ENCODE measurements at places on chromosomes 3 and 15.

DNA sequence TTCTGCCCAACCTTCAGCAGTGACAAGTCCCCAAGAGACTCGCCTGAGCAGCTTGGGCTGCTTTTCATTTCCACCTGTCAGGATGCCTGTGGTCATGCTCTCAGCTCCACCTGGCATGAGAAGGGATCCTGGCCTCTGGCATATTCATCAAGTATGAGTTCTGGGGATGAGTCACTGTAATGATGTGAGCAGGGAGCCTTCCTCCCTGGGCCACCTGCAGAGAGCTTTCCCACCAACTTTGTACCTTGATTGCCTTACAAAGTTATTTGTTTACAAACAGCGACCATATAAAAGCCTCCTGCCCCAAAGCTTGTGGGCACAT is 3.5 kb downstream of the MYD88 start:
- H3K27me3 ChIP-seq = no peaks in the 10 kb centered on the region
- H3K27ac ChIP-seq = no peak overlapping the region
- peak overlapping the region; percentile 76 for H3K4me3 ChIP-seq
- H3K36me3 ChIP-seq = peaks cover 5% of the 10 kb centered on the region

- H3K27ac ChIP-seq = no peak overlapping the region
- H3K4me1 ChIP-seq = no peaks in the 10 kb centered on the region
- H3K36me3 ChIP-seq = no peaks in the 10 kb centered on the region
Observed at GRCh38 chr3:129063841-129064482, 3.4 kb downstream of the GP9 start.

GRCh38 chr3:194421-194820 is 2.1 kb upstream of the CHL1 start:
- H3K27ac ChIP-seq = no peak overlapping the region
- no peak for DNase-seq
- H3K4me3 ChIP-seq = no peak overlapping the region
- no peaks in the 10 kb centered on the region for H3K36me3 ChIP-seq
- peaks cover 69% of the 10 kb centered on the region for H3K27me3 ChIP-seq

DNA sequence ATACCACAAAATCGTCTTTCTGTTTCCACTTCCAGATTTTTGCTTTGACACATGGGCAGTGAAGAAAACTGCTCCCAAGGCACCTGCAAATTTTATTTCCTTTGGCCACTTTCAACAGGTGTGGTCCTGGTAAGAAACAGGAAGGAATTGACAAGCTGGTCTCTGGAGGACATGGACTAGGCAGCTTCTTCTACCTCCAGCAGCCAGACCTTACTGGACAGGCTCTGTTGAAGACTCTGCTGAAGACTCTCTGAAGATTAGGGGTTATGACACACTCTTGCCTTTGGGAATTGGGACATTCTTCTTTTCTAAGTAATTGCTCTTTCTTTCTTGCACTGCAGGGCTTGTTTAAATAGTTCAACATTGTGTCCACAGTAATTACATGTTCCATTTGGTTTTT is 147.7 kb upstream of the DCBLD2 start:
- H3K4me1 ChIP-seq = no peaks in the 10 kb centered on the region
- no peak overlapping the region for H3K4me3 ChIP-seq
- H3K36me3 ChIP-seq = no peaks in the 10 kb centered on the region
- DNase-seq = no peak

GRCh38 chr3:154584041-154584440 is 154.1 kb upstream of the GPR149 start:
- no peak for DNase-seq
- no peaks in the 10 kb centered on the region for H3K4me1 ChIP-seq
- no peaks in the 10 kb centered on the region for H3K27me3 ChIP-seq
- no peak overlapping the region for H3K27ac ChIP-seq

DNA sequence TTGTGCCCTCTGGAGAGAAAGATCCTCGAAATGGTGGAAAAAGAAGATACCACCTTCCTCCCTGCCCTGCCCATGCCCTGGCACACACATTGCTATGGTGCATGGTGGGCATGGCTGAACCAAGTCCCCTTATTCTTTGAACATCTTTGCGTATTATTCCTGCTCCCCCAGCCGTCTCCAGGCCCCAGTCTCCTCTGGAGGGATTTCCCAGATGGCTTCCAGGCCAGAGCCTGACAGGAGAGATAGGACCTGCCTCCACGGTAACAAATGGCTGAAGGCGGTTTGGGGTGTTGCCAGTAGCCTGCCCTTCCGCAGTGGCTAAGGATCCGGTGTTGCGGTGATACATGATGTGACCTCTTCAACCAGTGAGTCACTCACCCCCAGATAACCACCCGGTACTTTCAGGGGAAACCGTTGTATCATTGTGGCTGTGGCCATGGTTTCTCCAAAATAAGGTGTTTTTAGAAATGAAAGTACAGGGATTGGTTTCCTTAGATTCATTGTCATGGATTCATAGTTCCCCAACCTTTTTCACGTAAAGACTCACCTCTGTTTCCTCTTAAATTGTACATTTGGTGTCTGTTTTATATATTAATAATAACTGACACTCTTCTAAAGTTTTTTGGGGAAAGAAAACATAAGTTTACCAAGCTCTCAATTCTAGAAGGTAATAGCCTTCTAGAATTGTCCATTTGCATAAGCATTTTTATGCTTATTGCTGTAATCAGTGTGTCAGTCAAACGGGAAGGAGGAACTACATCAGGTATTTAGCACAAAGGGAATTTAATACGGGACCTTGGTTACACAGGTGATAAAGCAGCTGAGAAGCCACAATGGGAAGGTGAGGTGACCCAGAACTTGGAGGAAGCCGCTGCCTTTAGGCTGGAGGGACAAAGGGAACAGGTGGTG is 25.9 kb downstream of the SMAD3 start:
- no peak for DNase-seq
- no peak overlapping the region for H3K27ac ChIP-seq
- H3K4me3 ChIP-seq = no peak overlapping the region
- H3K4me1 ChIP-seq = peaks cover 49% of the 10 kb centered on the region
- no peaks in the 10 kb centered on the region for H3K36me3 ChIP-seq
- no peaks in the 10 kb centered on the region for H3K27me3 ChIP-seq

- no peak overlapping the region for H3K4me3 ChIP-seq
- peaks cover 17% of the 10 kb centered on the region for H3K4me1 ChIP-seq
- H3K36me3 ChIP-seq = no peaks in the 10 kb centered on the region
- no peaks in the 10 kb centered on the region for H3K27me3 ChIP-seq
- no peak for DNase-seq
Observed at GRCh38 chr15:46856839-46857502, 860.3 kb upstream of the SEMA6D start.

- no peak overlapping the region for H3K4me3 ChIP-seq
- DNase-seq = no peak
- H3K4me1 ChIP-seq = peaks cover 4% of the 10 kb centered on the region
- H3K36me3 ChIP-seq = no peaks in the 10 kb centered on the region
- H3K27me3 ChIP-seq = no peaks in the 10 kb centered on the region
- H3K27ac ChIP-seq = no peak overlapping the region
Observed at GRCh38 chr3:178146406-178146831, 389.8 kb upstream of the KCNMB2 start.

DNA sequence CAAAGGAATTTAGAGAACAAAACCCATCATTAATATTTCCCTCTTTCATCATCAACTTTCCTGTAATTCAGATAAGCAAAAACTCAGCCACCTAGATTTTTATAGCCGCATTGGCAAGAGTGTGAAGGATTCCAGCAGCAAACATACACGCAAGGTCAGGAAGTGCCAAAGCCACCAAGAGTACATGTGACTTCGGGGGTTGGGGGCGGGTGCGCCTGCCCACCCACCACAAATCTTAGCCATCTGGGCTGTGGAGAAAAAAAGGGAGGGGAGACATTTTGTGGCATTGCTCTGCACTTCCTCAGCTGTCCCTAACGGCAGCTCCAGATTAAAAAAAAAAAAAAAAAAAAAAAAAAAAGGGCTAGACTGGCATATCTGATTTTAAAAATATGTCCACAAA is 148.4 kb downstream of the TNIK start:
- no peak overlapping the region for H3K4me3 ChIP-seq
- peaks cover 25% of the 10 kb centered on the region for H3K4me1 ChIP-seq
- DNase-seq = no peak
- no peak overlapping the region for H3K27ac ChIP-seq
- peaks cover 3% of the 10 kb centered on the region for H3K36me3 ChIP-seq

DNA sequence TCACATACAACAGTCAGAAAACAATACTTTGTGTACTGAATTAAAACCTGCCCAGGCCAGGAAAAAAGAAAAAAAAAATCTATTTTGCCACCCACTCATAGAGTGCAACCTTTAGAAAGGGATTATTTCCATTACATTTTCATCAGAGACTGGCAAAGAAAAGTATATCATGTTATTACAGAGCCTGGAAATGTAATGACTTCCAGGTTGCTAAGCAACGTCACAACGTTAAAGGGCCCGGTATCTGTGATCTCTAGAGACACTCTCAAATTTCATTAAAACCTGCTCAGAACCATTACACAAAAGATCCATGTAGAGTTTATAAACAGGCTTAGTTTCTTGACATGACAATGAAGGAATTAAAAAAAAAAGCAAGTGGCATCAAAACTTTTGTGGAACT is 170.5 kb downstream of the CTNNB1 start:
- H3K36me3 ChIP-seq = peaks cover 14% of the 10 kb centered on the region
- H3K27me3 ChIP-seq = no peaks in the 10 kb centered on the region
- no peak overlapping the region for H3K27ac ChIP-seq
- no peak for DNase-seq
- H3K4me1 ChIP-seq = peaks cover 18% of the 10 kb centered on the region
- no peak overlapping the region for H3K4me3 ChIP-seq

DNA sequence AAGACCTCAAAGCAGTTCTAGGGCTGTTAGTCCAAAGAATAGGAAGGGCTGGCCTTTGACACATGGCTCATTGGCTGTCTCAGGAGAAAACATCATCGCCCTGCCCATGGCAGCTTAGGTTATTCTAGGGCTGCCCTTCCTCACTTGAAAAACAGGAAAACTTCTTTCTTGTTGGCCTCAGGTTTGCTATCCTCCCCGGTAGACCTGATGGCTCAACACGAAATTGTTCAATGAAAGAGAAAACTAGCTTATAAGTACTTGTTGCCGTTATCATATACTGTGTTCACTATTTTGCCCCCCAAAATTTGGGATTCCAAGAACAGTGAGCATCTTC is 602 bp upstream of the SLTM start:
- no peaks in the 10 kb centered on the region for H3K27me3 ChIP-seq
- H3K4me3 ChIP-seq = peak overlapping the region; percentile 98
- DNase-seq = no peak

DNA sequence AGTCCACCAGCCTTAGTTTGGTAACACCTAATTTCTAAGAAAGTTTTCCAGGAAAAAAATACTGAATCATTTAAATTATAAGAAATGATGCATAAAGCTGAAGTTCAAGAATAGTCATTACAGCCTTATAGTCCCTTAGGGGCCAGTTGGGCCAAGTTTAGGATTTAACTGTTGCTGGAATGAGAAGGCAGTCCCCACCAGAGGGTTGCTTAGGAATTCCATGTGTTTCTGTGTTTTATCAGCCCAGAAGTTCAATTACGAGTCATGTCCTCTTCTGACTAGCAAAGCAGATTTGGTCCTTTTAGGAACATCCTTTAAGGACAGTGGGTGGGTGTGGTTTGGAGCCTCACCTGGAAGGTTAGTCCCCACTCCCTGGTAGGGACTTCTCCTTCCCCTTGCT is 57.0 kb upstream of the NR2E3 start:
- H3K27ac ChIP-seq = no peak overlapping the region
- no peak for DNase-seq
- no peaks in the 10 kb centered on the region for H3K36me3 ChIP-seq
- no peaks in the 10 kb centered on the region for H3K4me1 ChIP-seq
- no peaks in the 10 kb centered on the region for H3K27me3 ChIP-seq
- no peak overlapping the region for H3K4me3 ChIP-seq

GRCh38 chr3:147411815-147412241 is 2.7 kb downstream of the ZIC1 start:
- peaks cover 52% of the 10 kb centered on the region for H3K4me1 ChIP-seq
- H3K27ac ChIP-seq = no peak overlapping the region
- H3K4me3 ChIP-seq = peak overlapping the region; percentile 81
- H3K27me3 ChIP-seq = peaks cover 97% of the 10 kb centered on the region

- no peaks in the 10 kb centered on the region for H3K36me3 ChIP-seq
- H3K27me3 ChIP-seq = no peaks in the 10 kb centered on the region
- DNase-seq = no peak
- H3K4me1 ChIP-seq = peaks cover 15% of the 10 kb centered on the region
- no peak overlapping the region for H3K27ac ChIP-seq
Observed at GRCh38 chr15:49900006-49900902, 218.8 kb downstream of the ATP8B4 start.

DNA sequence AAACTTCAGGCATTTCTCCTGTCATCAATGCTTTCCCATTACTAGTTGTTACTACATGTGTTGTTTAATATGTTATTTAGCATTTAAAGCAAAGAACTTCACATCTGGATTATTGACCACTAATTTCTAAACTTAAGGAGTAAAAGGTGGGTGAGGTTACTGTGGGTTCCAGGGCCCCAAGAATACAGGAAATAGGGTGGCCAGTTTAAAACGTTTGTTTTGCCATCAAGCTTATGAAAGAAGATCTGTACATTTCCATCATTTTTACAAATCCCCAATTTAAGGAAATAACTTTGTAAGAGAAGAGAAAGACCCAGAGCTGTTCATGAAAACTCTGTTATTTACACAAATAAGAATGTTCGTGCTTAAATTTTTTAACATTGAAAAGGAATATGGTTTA is 54.5 kb upstream of the ACKR4 start:
- H3K4me3 ChIP-seq = no peak overlapping the region
- H3K27me3 ChIP-seq = no peaks in the 10 kb centered on the region
- H3K36me3 ChIP-seq = peaks cover 8% of the 10 kb centered on the region

- peaks cover 19% of the 10 kb centered on the region for H3K36me3 ChIP-seq
- no peak overlapping the region for H3K4me3 ChIP-seq
- H3K27ac ChIP-seq = no peak overlapping the region
- H3K27me3 ChIP-seq = no peaks in the 10 kb centered on the region
Observed at GRCh38 chr15:49343546-49343945, 79.5 kb upstream of the FGF7 start.

DNA sequence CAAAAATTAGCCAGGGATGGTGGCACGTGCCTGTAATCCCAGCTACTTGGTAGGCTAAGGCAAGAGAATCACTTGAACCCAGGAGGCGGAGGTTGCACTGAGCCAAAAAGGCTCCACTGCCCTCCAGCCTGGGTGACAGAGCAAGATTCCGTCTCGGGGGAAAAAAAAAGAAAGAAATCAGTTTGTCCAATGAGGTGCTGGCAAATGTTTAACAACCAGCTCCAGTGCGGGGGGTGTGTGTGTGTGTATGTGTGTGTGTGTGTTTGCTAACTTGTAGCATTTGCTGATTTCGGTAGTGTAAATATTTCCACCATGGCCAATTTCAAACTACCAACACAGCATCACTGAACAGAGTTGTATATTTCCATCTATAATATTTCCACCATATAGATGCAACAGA is 23.8 kb upstream of the IDH2 start:
- DNase-seq = no peak
- no peaks in the 10 kb centered on the region for H3K27me3 ChIP-seq
- H3K4me1 ChIP-seq = peaks cover 7% of the 10 kb centered on the region

DNA sequence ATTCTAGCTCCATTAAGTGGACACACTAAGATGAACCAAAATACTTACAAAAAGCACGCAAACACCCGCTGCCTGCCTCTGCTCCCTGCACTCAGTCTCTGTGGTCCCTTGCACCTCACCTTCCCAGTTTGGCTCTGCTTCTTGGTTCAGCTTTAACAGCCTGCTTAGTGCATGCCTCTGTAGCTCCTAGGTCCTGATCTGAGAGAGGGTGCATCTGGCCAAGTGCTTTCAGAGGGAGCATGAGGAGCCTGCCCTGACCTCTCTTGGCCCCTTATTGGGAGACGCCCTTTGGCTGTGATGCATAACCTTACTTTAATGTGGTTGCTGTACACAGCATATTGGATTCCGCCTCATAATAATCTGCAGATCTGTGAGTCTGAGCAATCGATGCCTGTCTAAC is 21.2 kb upstream of the ATP10A start:
- H3K4me3 ChIP-seq = no peak overlapping the region
- no peak for DNase-seq
- H3K27me3 ChIP-seq = no peaks in the 10 kb centered on the region
- H3K4me1 ChIP-seq = no peaks in the 10 kb centered on the region

Data from neural crest cell (in vitro differentiated cells).